ENCODE measurements at places on chromosomes 16 and 17.

GRCh38 chr17:2484876-2485275 lies 26.8 kb downstream of the METTL16 start:
- DNase-seq, result no peak

- DNase-seq, result no peak
These were observed 2.5 kb upstream of the LASP1 start for GRCh38 chr17:38867179-38867967.

DNA sequence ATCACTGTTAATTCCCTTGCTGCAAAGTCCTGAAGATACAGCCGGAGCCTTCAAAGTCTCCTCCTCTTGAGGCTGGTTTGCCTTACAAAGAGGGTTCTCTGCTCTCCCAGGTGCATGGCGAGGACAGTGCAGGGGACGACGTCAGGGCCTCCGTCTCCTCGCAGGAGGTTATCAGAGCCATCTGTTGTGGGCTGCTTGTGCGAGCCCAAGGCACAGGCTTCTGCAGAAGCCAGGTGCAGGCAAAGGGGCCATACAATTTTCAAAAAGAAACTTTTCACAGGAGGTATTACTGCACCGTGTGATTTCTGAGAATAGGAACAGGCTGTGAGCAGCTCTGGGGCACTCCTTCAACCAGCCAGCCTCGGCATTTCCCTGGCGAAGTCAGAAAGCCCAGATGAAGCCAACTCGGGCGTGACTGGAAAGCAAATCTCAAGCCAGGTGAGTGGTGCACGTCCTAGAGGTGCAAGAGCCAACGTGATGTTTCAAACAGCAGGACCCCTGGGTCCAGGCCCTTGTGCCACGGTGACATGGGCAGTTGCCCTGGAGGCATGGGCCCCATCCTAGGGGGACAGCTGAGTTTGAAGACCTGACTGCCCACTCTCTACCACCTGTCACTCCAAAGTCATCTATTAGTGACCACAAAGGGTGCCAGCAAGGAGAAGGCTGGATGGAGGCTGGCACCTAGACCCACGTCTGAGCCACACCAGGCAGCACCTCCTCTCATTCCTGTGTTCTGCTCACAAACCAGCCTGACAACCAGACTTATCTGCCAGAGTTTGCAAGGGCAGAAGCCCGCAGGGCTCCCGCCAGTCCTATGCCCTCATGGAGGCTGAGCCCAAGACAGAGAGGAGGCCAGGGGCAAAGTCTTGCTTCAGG lies 68.6 kb downstream of the SMPD3 start:
- no peak for DNase-seq

- DNase-seq, result no peak
These were observed 51.1 kb upstream of the MEAK7 start for GRCh38 chr16:84555418-84556196.

DNA sequence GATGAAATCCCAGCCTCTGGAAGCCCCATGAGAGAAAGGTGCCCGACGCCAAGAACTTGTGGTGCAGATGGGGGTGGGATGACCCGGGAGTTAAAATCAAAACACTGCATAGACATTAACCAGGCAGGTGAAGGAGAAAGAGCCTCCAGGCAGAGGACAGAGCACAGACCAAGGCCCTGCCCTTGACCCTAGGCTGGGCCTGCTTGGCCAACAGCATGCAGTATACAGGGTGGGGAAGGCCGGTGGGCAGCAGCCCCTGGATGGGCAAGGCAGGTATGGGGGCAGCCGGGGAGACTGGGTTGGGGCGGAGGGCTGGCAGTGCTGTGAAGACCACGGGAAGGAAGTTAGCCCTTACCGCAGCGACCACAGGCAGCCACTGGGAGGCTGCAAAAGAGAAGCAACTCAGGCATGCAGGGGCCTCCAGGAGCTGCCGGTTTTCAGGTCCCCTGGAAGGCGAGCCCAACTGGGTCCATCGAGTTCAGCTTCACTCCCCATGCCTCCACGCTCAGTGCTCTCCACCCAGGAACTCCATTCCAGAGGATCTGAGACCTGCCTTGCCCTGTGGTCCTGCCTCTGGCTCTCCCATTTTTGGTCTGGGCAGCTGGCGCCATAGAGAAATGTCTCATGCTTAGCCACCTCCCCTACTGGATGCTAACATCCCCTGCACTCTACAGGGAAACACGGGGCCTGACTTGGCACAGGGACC lies 81.2 kb downstream of the C16orf95 start:
- DNase-seq, result no peak

DNA sequence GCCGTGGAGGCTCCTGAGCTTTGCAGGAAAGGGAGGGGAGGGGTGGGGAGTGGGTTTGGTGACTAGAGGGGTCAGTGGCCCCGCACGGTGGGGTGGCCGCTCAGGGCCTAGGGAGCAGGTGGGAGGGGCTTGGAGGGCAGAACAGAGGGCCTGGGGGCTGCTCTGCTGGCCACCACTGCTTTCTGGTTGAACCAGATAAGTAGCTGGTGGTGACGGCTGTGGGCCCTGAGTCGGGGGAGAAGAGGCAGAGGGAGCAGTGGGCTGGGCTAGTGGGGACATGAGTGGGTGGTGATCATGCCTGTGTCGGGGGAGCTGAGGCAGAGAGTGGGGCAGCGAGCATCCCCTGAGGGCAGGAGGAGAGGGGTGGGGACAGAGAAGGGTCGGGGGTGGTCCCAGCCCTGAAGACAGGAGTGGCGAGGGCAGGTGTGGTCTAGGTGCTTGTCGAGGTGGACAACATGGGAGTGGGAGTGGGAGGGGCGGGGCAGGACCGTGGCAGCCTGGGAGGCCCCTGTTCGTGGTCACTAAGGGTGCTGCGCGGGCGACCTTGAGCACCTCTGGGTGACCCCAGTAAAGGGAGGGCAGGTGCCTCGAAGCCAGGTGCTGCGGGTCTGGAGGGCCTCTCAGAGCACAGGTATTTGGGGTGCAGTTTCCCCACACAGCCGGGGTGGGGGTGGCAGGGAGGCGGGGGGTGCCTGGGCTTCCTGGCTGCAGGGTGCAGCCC lies 6.3 kb upstream of the CD7 start:
- no peak for DNase-seq

GRCh38 chr17:46832945-46833839 lies 14.7 kb upstream of the WNT3 start:
- DNase-seq, result no peak

DNA sequence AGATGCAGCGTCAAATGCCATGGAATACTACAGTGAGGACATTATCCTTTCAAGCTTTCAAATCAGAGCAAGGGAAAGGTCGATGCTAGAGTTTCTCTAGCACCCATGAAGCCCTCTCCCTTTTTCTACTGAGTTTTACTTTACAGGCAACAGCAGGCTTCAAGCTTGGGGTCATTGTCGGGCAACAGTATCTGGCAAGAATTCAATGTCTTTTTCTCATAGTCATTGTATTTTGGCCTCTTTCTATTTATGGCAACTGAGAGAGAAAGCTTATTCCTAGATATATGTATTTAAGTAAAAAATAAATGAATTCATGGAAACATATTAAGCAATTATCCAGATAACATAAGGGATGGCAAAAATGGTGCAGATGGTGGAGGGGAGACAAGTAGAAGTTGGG lies 364 bp upstream of the CETP start:
- no peak for DNase-seq

- no peak for DNase-seq
These were observed 47.8 kb upstream of the ZC3H18 start for GRCh38 chr16:88522276-88522949.

DNA sequence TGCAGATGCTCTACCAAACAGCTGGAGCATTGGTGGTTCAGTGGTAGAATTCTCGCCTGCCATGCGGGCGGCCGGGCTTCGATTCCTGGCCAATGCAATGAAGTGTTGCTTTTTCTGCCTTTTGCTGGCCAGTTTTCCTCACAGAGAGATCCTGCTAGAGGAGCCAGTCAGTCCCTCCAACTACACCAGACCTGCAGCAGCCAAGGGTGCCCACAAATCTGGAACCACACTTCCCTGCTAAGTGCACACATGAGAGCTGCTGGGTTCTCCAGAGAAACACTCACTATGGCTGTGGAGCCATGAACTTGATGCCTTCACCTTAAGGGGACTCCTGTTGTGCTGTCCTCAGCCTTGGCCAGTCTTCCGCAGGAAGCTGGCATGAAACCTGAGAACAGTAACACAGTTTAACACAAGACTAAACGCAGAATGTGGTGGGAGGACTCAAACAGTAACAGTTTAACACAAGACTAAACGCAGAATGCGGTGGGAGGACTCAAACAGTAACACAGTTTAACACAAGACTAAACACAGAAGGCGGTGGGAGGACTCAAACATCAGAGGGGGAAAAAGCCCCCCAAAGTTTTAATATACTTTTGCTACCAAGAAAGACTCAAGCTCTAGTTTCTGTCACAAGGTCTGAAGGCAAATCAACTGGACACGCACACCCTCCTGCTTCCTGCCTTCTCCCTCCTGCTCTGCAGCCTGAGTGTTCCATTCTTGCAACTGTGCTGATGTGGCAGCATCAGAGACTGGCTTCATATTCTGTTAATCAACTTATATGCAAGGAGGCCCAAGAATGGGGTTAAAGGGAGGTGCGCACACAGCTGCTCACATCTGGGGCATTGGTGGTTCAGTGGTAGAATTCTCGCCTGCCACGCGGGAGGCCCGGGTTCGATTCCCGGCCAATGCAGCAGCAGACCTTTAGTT lies 12.0 kb downstream of the VAC14 start:
- no peak for DNase-seq

DNA sequence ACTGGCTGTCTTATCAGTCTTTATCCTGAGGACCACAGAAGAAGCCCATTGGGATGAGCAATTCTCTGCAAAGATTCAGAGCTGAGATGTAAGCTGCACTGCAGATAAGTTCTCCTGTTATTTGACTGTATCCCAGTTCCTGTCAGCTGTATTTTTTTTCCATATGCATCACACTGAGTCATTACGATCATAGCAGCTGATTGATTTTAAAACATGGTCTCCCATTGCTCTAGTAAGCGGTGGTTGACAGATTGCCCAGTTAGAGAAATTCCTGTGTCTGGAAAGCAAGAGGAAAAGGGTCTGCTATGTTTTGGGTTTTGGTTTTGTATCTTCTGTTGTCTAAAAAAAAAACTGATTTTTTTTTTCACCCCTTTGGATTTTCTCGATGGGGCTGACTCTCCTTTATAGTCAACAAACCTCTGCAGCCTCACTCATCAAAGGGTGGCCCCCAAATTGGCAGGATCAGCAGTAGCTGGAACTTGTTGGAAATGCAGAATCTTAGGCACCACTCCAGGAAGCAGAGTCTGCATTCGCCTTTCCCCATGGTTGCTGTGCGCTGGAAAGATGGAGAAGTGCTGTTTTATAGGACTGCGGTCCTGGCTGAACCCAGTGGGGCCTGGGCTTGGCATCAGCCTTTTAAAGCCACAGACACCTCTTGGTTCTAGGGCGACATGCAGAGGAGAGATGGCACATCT lies 220.1 kb upstream of the MPHOSPH6 start:
- no peak for DNase-seq

DNA sequence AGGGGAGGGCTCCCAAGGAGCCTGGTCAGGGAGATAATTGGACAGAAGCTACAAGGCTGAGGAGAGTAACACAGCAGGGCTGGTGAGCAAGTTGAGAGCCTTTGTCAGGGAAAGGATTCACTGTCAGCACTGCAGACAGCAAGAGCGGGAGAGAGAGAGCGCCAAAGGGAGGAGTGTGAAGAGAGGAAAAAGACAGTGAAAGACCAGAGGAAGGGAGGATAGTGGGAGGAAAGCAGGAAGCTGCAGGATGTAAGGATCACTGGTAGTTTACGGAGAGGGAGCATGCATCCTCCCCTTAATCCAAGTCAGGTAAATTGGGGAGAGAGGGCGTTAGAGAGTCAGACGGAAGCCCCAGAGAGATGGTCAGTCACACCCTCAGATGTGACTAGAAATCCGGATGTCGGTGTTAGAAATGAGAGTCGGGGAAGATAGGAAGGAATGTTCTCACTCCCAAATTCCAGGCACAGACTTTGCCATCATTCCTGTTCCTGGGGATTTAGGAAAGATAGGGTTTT lies 13.8 kb upstream of the SPOP start:
- no peak for DNase-seq

- no peak for DNase-seq
These were observed 86.9 kb upstream of the CBX4 start for GRCh38 chr17:79926142-79926604.

DNA sequence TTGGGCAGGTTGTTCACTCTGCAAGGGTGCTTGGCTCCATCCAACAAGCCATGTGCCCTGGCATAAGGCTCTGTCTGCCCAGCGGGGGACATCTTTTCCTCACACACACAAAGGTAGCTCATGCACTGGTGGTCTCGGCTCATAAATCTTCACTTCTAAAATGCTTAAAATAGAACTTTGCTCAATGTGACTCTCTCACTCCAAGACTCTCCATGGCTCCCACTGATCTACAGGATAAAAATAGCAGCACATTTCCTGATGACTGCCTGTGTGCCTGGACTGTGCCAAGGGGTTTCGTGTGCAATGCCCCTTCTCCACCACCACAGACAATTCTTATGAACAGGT lies 15.1 kb upstream of the CIBAR2 start:
- no peak for DNase-seq

DNA sequence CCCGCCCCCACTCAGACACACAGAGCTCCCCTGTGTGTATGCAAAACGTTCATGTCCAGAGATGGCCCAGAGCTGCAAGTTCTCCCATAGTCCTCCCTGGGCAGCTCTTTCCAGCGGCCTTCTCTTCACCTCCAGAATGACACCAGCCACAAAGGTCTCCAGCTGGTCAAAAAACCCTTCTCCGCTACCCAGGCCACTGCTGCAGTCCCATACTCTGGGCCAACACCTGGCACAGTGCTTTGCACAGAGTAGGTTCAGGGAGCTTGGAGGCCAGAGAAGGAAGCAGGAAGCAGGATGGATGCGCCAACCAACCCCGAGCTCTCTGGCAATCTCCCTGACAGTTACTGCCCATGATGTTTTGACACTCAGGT lies 1.1 kb upstream of the STAT5B start:
- DNase-seq, result no peak

GRCh38 chr17:75344666-75345065 lies 55.4 kb upstream of the SLC25A19 start:
- DNase-seq, result no peak

DNA sequence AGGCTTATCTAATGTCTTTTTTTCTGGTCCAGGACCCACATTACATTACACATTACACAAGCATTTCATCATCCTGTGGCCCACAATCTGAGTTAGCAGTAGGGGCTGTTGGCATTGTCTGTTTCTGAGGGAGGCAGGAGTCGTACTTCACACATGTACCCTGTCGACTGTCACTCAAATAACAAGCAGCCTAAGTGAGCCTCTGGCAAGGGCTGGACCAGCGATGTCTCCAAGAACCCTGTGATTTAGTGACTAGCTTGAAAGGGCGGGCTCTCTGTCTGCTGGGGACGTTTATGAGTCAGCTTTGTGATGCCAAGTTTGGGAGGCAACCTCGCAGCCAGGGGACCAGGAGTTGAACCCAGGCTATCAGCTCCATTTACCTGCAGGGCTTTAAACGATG lies 251.4 kb downstream of the HS3ST3B1 start:
- DNase-seq, result no peak

- DNase-seq, result no peak
These were observed 200.5 kb downstream of the ZFHX3 start for GRCh38 chr16:72847187-72848027.

GRCh38 chr17:77735081-77735565 lies 223.4 kb upstream of the TNRC6C start:
- DNase-seq, result no peak

DNA sequence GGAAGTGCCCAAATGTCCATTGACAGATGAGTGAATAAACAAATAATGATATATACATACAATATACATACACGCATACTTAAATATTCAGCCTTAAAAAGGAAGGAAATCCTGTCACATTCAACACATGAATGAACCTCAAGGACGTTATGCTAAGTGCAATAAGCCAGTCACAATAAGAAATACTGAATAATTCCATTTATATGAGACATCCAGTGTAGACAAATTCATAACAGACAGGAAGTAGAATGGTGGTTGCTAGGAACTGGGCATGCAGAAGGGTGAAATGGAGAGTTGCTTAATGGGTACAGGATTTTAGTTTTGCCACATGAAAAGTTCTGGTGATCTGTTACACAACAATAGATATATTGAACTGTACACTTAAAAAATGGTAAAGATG lies 8.8 kb upstream of the ITGB4 start:
- DNase-seq, result no peak
